B cell (primary cell): ENCODE measurements at places on chromosomes 1 and 21.

DNA sequence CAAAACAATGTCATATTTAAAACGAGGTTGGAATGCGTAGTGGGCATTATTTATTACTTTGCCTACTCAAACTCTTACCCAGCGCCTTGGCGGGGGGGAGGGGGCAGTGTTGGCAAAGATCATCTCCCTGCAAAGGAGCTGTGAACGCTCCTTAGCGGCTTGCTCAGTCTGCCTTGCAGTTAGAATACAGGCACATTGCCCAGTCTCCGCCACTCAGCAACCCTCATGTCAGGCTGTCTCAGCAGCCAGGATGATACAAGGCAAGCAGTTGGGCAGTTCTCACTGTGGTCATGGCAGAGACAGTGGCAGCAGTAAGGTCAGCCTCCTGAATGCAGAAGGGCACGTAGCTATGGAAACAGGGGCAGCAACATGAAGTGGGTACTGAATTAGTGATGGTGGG lies 170.4 kb upstream of the KCNK2 start:
- no peak for DNase-seq

- DNase-seq: no peak
These were observed 149.0 kb downstream of the IGSF21 start for GRCh38 chr1:18256282-18257235.

DNA sequence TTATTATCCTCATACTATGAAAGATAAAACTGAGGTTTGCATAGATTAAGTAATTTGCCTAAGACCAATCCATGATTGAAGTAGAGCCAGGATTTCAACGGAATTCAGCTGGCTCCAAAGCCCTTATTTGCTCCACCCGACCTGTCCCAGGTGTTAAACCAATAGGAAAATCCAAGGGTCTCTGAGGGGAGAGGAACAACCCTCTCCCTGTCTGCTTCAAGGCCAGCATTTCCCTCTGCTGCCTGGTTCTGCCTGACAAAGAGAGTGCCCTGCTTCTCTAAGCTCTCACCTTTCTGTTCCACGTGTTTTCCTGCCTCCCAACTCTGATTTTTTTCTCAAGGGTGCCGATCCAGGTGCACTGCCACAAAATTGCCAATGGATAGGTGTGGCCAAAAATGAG lies 127.4 kb downstream of the UBE2U start:
- no peak for DNase-seq

DNA sequence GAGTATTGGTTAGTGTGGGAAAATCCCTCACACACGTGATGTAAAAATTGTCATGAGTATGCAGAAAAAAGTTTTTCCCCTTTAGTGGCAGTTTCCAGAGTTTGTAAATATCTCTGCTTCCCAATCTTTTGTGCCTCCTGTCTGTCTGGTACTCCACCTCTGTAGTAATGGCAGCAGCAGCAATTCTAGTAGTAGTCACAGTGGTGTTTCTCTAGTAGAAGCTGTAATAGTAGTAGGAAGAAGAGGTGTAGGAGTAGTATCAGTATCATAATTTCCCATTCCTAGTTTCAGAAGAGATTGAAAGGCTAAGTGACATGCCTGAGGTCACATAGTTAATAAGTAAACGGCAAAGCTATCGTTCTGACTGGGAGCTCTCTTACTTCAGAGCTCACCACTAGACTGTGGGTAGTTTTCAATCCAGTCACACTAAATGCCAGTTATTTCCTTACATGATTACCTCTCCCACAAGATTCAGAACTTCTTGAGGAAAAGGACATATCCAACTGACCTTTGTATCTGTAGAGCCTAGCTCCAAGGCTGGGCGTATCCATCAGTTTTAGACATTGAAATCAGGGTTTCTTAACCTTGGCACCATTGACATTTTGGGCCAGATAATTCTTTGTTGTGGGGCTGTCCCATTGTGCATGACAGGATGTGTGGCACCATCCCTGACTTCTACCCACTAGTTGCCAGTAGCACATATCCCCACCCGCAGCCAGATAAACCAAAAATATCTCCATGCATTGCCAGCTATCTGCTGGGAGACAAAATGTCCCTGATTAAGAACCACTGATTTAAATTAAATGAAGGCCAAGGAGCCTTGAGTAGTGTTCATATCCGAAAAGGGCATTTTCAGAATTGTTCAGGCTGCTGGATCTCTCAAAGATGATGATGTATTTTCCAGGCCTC lies 135.9 kb downstream of the FGGY start:
- no peak for DNase-seq

GRCh38 chr1:215830226-215830810 lies 263.2 kb downstream of the KCTD3 start:
- DNase-seq: no peak

GRCh38 chr1:79845936-79846335 lies 839.4 kb upstream of the ADGRL4 start:
- DNase-seq: no peak

GRCh38 chr1:19644395-19644680 lies 227 bp downstream of the NBL1 start:
- no peak for DNase-seq

- DNase-seq: no peak
These were observed 9.9 kb downstream of the RPS27 start for GRCh38 chr1:154000420-154000819.

- no peak for DNase-seq
These were observed 84.8 kb downstream of the CD58 start for GRCh38 chr1:116485976-116486375.

- peak; percentile 56 for DNase-seq
These were observed 434 bp downstream of the EVA1B start for GRCh38 chr1:36322786-36323635.

DNA sequence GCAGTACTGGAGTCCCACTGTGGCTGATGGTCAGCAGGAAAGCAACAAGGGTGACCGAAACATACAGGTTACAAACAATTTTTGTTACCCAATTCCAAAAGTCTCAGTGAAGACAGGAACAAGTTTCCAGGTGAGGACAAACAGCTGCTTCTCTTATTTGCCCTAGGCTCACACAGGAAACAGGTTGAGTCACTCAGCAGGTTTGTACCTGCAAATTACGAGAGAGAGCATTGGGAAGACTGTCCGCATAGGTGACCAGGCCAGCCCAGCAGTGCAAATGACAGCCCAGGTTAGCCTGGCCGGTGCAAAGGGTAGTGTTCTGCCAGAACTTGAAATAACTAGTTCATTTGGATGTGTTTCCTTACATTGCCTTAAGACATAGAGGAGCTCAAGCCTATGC lies 40.0 kb upstream of the DSCAM start:
- no peak for DNase-seq

DNA sequence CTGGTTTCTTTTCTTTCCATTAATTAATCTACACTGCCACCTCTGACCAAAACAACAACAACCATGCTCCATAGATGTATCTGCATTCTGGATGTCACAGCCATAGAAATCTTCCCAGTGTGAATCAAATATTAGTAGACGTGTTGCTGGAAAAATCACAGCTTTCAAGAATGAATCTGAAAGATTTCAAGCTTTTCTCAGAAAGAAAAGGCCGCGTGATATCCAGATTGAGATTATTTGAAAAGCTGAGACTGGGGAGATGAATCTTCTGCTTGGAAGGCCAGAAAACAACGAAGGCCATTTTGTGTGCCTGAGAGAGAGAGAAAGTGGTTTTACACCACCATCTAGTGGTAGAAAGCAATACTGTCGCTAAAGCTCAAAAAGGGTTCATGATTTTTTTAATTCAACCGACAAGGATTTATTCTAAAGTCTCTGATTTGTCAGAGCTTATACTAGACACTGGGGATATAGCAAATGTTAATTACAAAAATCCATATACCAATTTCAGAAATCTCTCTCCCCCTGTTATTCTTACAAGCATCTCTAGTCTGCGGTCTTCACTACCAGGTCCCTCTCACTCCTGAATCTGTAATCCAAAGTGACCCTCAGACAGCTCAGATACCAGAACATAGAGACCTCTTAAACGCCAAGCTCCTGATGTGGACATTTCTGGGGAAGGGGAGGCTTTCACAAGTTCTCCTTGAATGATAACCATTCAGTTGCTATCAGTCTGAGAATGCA lies 87.5 kb upstream of the SGIP1 start:
- peak; percentile 86 for DNase-seq

DNA sequence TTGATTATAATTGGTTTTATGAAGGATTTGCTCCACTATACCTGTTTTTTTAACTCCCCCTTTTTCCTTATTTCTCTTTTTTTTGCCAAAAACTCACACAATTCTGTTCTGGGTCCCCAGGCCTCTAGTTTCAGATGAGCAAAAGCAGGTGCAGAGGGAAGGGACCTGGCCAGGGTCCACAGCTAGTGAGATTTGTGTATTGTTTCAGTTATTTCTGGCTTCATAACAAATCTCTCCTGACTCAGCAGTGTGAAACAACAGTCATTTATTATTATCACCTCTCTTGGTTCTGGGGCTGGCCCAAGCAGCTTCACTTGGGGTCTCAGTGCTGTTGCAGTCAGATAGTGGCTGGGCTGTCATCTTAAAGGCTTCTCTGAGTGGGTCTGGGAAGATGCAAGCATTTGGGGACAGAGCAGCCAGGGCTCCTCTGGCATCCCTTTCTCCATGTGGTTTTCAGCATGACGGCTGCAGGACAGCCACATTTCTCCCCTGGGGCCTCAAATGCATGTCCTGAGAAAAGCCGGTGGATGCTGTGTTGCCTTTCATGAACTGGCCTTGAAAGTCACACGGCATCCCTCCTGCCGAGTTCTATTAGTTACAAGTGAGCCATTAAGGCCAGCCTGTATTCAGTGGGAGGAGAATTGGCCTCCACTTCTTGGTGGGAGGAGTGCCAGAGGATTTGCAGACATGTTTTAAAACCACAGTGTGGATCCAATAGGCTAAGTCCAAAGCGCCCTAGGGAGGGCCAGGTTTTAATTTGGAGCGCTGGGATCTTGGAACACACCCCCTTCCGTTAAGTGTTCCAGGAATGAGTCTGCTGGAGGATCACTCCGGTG lies 137.1 kb downstream of the CAMTA1 start:
- no peak for DNase-seq

- peak; percentile 23 for DNase-seq
These were observed 631 bp downstream of the SHISA4 start for GRCh38 chr1:201889090-201889968.

DNA sequence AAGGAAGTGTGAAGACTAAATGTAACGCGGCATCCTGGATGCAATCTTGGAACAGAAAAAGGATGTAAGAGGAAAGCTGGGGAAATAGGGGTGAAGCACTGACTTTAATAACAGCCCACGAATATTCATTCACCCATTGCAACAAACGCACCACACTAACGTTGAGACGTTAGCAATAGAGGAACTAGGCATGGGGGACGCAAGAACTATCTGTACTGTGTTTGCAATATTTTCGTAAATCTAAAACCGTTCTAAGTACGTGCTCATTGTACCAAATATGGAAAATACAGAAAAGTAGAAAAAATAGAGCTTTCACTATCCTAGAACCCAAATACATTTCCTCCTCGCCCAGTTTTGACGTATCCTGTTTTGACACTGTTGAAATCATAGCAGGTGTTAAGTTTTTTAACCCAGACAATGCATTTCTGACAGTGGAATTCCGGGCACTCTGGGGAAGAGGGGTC lies 3.9 kb downstream of the LAPTM5 start:
- DNase-seq: peak; percentile 89

GRCh38 chr1:40638097-40639036 lies 27.1 kb downstream of the RIMS3 start:
- no peak for DNase-seq

DNA sequence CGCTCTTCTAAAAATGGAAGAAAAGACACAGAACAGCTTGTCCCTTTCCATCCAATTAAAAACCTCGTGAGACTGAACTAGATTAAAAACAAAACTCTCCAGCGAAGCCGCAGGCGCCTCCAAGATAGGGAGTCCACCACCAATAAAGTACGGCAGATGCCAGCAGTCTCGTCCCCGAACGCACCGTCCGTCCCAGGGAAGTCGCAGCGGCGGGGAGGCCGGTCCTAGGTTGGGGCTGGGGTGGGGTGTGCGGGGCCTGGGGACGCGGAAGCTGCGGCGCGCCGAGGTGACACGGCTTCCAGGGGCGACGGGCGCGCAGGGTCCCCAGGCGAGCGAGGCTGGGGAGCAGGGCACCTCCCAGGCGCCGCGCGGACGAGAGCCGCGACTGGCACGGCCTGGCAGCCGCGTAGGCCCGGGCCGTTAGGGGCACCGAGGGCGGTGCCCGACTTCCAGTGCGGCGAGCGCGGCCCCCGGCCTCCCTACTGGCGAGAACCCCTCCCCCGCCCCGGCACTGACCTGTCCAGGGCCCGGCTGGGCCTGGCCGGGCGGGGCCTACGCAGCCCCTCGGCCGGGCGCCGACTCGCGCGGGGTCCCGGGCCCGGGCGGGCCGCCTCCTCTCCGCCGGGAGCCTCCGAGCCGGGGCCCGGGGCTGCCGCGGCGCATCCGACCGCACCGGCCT lies 28.3 kb upstream of the A3GALT2 start:
- DNase-seq: peak; percentile 69

DNA sequence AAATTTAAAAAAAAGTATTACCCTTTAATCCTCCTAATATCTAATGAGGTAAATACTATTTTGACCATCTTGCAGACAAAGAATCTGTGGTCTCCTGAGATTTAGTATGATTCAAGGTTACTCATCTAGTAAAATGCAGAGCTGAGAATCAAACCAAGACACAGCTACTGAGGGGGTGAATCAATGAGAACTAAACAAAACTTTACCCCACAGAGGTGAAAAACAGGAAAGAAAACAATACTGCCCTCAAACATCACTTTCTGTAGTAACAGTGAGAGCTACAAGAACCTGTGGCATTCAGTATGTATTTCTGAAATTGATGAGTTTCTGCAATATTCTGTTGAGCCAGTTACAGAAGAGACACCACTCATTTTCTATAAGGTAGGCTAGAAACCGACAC lies 85.1 kb downstream of the JAK1 start:
- DNase-seq: no peak

DNA sequence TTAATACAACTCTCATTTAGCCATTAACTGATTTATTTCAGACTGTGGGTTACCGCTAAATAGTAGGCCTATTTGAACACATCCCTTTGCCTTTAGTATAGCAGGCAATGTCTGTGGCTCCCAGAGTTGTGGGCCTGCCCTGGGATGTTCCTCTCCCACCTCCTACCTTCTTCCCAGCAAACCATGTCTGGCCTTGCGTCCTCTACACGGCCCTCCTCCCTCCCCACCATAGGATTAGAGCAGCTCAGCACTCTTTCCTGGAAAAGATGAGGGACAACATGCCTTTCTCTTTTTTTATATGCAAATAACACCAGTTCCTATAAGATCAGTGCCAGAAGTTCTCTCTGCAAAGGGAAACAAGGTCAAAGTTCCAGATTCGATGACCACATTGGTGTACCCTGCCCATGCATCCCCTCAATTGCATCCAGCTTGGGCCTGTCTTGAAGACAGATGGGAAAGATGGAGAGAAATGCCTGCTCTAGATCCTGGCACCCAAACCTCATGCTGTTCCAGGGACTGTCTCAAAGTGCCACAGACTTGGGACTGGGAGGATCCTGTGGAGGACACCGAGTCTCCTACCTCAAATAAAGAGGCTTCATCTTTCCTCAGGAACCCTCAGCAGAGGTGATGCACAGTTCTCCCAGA lies 57.2 kb downstream of the CD46 start:
- DNase-seq: peak; percentile 4

DNA sequence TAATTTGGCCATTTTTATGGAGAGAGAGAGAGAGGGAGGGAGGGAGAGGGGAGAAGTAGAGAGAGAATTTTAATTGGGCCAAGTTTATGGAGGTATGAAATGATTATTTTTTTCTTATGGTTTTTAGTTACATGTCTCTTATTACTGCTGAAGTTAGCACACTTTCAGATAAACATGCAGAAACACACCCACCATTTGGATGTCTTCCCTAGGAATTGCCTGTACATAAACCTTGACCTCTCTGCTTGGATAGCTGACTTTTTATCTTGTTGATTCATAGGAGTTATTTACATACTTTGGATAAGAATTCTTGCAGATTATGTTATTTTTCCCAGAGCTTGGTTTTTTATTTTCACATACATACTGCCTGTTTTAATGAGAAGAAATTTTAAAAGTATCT lies 310.2 kb upstream of the ADAMTS5 start:
- no peak for DNase-seq

- no peak for DNase-seq
These were observed 130.6 kb downstream of the PTPN14 start for GRCh38 chr1:214420833-214421232.
